ENCODE measurements at places on chromosomes 2 and 18.

- no peak for DNase-seq
Measured at GRCh38 chr2:99111236-99111635, 30.3 kb upstream of the C2orf15 start.

DNA sequence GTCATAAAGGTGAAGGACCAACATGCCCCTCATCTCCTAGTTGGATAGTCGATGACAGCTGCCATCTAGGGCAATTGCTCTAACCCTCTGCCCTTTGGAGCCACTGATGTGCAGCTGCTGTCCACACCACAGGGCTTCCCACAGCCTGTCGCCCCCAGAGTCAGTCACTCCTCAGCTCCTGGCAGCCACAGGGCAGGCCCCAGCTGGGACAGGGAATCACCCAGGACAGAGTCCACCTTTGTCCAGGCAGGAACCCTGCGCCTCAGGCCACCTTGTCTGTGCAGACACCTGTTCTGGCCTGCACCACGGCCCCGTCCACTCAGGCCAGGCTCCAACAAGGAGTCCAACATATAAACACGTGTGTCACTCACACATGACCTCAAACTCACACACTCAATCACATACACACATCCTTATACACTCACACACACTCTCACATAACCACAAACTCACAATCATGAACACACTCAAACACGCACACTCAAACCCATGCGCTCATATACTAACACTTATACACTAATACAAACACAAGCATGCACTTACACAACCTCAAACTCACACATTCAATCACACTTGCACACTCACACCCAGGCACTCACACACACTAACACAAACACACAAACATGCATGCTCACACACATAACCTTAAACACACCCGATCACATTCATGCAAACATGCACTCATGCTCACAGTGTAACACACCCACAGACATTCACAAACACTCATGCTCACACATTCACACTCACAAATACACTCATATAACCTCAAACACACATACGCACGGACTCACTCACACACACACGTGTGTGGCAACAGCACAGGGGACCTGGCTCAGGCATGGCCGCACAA is 29.7 kb downstream of the HDAC4 start:
- DNase-seq: no peak

GRCh38 chr2:207879536-207879935 is 109.8 kb upstream of the FZD5 start:
- DNase-seq: no peak

DNA sequence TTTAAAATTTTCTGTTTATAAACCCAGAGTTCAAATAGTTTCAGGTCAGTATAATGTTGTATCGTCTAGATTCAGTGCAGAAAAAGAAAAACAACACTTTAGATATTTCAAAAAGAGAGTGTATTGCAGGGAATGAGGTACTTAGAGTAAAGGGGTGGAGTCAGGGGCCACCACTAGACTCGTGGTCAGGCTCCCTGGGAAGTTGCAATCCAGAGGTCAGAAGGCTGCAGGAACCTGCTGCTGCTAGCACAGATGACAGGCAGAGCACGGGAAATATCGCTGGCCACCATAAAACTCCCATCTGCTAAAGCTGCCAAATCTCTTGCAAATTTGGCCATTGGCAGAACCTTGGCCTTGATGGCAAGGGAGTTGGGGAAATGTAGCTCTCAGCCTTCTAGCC is 64.6 kb downstream of the THNSL2 start:
- no peak for DNase-seq

Measured in non-pigmented ciliary epithelial cell (primary cell).